SHP77 (cell line): ENCODE measurements at places on chromosomes 3 and 15.

- no peak for DNase-seq
Measured at GRCh38 chr3:54761637-54762036, 166.2 kb downstream of the LRTM1 start.

DNA sequence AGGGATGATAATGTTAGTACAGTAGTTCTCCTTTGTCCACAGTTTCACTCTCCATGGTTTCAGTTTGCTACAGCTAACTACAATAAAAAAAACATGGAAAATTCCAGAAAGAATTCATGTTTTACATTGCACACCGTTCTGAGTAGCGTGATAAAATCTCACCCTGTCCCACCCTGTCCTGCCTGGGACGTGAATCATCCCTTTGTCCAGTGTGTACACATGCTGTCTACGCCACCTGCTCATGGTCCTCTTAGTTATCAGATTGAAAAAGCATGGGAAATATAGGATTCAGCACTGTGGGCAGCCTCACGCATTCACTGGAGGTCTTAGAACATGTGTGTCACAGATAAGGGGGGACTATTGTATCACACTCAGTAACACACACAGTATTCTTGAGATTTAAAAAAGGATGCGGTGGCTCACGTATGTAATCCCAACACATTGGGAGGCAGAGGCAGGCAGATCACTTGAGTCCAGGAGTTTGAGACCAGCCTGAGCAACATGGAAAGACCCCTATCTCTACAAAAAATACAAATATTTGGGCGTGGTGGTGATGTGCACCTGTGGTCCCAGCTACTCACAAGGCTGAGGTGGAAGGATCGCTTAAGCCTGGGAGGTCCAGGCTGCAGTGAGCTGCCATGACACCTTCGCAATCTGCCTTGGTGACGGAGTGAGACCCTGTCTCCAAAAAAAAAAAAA lies 8.7 kb upstream of the FLNB start:
- DNase-seq: no peak

DNA sequence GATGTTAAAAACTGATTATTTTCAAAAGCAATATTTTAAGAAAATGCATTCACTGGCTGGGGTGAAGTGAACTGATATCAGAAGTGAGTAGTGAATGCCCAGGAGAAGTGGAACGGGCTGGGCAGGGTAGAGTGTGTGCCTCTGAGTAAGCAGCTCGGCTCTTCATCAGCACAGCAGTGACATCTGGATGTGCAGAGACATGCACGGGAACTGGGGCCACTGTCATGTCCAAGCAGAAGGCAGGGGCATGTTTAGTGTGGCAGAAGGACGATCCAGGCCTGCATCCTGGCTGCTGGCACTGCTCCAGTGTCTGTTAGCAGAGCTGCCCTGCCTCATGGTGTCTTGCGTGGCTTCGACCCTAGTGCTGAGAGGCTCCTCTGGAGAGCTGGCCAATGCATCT lies 305.6 kb upstream of the LRRFIP2 start:
- DNase-seq: no peak

DNA sequence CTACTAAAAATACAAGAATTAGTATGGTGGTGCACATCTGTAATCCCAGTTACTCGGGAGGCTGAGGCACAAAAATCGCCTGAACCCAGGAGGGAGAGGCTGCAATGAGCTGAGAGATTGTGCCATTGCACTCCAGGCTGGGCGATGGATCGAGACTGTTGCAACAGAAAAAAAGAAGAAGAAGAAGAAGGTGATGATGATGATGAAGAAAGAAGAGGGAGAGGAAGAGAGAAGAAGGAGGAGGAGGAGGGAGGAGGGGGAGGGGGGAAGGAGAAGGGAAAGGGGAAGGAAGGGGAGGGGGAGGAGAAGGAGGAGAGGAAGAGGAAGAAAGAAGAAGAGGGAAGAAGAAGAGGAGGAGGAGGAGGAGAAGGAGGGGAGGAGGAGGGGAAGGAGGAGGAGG lies 33.2 kb upstream of the ZNF710 start:
- DNase-seq: no peak

DNA sequence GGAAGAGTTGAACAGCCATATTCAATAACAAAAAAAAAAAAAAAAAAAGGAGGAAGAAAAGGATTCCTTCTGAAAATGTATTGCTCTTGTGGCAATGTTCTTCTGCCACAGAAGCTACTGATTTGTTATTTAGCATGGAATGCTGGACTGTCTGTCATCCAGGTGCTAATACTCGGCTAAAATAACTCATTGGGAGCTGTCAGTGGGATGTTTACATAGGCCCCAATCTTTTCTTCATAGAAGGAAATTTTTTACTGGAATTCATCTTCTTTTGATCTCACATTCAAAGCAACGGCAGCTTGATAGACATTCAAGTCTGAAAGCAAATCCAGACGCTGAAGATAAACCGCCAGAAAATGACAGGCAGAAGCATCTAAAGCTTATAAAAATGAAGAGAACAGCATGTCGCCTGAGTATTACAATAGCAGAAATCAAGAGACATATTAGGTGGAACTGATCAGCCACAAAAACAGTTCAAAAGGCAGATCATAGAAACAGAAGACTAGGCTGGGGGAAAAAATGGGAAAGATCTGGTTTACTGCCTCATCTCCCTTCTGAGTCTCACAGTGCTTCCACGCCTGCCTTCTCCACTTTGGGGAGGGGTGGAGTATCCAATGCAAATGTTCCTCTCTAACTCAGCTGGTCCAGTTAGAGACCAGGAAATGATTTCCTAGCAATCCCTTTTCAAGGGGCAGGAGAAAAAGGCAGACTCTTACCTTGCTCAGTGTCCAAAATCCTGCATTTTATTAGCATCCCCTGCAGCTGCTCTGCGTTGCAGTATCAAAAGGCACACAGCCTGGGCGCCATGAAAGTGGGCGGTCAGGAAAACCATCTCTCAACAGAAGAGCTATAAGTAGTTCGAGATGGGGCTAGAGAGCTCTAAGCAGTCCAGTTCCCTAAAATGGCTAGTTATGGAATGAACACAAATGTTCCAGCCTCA lies 451.9 kb downstream of the FOXP1 start:
- DNase-seq: peak; percentile 40
